Caco-2 (cell line): ENCODE measurements at places on chromosomes 7 and 10. TPM values are rescaled to one million over a fixed set of nuclear protein-coding genes. Genes with fewer than 3 reads are reported as not detected.
A peak's percentile ranks its signal among the peaks of the same experiment; 100 is the strongest.

- H3K36me3 ChIP-seq: no peaks in the 10 kb centered on the region
- no peak overlapping the region for H3K4me3 ChIP-seq
- no peaks in the 10 kb centered on the region for H3K4me1 ChIP-seq
- no peak for DNase-seq
Measured at GRCh38 chr7:115329006-115329405, 407.1 kb downstream of the MDFIC start.

GRCh38 chr10:43027331-43027955 lies 49.4 kb upstream of the RET start:
- DNase-seq: no peak
- H3K27me3 ChIP-seq: no peaks in the 10 kb centered on the region
- H3K27ac ChIP-seq: no peak overlapping the region
- H3K4me3 ChIP-seq: no peak overlapping the region
- H3K36me3 ChIP-seq: no peaks in the 10 kb centered on the region

DNA sequence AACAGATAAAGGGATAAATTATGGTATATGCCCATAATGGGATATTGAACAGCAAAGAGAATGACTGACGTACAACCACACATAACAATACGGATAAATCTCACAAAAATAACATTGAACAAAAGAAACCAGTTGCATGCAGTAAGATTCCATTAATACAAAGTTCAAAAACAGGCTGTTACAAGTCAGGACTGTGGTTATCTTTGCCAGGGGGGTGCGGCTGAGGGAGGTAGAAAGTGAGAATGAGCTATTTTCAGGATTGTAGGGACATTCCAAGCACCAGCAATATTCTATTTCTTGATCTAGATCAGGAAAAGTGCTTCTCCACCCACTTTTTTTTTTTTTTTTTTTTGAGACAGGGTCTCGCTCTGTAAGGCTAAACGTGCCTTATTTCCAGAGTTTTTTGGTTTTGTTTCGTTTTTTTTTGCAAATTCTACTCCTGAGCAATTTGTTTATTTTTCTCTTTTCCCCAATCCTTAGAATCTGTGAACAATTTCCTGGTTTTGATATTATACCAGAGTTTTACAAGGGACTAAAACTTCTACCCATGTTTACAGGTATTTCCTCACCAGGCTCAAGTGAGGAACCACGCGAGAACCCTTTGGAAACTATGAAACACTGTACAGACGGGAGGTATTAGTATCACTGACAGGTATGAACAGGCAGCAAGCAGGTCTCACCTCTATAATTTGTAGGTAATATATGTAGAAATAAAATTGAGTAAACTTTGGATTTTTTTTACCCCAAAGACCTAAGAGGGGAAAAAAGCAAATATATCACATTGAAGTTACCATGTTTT lies 9.9 kb downstream of the SMURF1 start:
- peaks cover 21% of the 10 kb centered on the region for H3K4me1 ChIP-seq
- no peak overlapping the region for H3K4me3 ChIP-seq
- H3K27me3 ChIP-seq: no peaks in the 10 kb centered on the region
- DNase-seq: no peak

- H3K4me1 ChIP-seq: no peaks in the 10 kb centered on the region
- H3K27ac ChIP-seq: no peak overlapping the region
- H3K4me3 ChIP-seq: no peak overlapping the region
Measured at GRCh38 chr7:154855366-154855765, 147.6 kb downstream of the PAXIP1 start.

- no peaks in the 10 kb centered on the region for H3K36me3 ChIP-seq
- H3K27me3 ChIP-seq: no peaks in the 10 kb centered on the region
- no peak overlapping the region for H3K4me3 ChIP-seq
- DNase-seq: no peak
Measured at GRCh38 chr7:102833343-102833742, 79.5 kb upstream of the LRRC17 start.

DNA sequence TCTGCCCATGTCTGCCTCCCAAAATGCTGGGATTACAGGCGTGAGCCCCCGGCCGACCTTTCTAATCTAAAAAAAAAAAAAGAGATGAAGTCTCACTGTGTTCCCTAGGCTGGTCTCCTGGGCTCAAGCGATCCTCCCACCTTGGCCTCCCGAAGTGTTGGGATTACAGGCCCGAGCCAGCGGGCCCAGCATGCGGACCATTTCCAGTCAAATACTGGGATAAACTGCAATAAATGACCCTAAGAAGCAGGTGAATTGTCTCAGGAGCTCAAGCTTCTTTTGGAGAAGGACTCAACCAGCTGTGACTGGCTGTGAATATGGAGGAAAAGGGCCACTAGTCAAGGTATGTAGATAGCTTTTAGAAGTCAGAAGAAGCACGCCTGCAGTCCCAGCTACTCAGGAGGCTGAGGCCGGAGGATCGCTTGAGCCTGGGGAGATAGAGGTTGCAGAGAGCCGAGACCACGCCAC lies 550 bp upstream of the CREM start:
- DNase-seq: no peak
- peak overlapping the region; percentile 97 for H3K27ac ChIP-seq
- H3K36me3 ChIP-seq: no peaks in the 10 kb centered on the region
- peak overlapping the region; percentile 77 for H3K4me3 ChIP-seq
- no peaks in the 10 kb centered on the region for H3K27me3 ChIP-seq

The HMX3 gene
- total RNA-seq: not detected in 2 replicates

The SFRP4 gene
- not detected in 2 replicates for total RNA-seq

GRCh38 chr7:131250331-131250730 lies 77.3 kb upstream of the MKLN1 start:
- no peak overlapping the region for H3K27ac ChIP-seq
- H3K36me3 ChIP-seq: no peaks in the 10 kb centered on the region
- DNase-seq: no peak
- no peak overlapping the region for H3K4me3 ChIP-seq
- no peaks in the 10 kb centered on the region for H3K4me1 ChIP-seq
- H3K27me3 ChIP-seq: peaks cover 1% of the 10 kb centered on the region; the same call in 1 of the 2 replicates

The JCAD gene
- total RNA-seq: 10.0 and 13.0 TPM in 2 replicates

DNA sequence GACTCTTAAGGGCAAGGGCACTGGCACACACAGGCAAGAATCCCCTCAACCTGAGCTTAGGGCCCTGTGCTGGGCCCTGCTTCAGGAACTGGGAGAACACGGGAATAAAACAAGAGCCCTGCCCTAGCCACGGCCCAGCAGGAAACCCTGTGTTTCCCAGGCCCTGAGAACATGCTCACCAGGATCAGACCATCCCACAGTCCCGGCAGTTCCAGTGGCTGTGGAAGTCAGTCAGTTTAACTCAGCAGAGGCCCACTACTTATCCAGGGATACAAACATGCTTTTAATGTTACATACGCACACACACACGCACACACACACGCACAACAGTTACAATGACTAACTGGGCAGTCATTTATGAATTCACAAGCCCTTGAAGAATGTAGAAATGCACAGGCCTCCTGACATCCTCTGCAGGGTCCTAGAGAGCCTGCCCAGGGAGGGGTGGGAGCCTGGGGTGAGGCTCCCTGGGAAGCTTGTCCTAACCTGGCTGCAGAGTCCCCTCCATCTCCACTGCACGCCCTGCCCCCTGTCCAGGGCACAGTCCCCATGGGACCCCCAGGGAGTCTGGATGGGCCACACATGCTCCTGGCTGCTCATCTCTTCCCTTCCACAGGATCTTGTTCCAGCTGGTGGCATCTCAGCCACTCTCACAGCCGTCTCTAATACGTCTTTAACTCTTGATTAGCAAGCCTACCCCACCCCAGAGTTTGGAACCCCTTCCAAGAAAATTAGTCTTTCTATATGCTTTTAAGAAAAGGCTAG lies 97.6 kb downstream of the TCERG1L start:
- no peak overlapping the region for H3K27ac ChIP-seq
- no peaks in the 10 kb centered on the region for H3K27me3 ChIP-seq
- no peaks in the 10 kb centered on the region for H3K4me1 ChIP-seq

DNA sequence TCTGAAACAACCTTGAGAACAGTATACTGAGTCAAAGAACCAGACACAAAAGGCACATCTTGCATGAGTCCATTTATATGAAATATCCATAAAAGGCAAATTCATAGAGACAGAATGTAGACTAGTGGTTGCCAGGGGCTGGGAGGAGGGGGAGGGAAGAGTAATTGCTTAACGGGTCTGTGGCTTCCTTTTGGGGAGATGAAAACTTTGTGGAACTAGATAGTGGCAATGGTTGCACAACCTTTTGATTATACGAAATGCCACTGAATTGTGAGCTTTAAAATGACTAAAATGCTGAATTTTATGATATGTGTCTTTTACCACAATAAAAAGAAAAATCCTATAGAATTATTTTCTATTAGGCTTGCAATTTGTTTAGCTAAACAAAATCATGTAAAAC lies 16.8 kb downstream of the ADRB1 start:
- no peak overlapping the region for H3K27ac ChIP-seq
- no peak for DNase-seq
- no peaks in the 10 kb centered on the region; the same call in 1 of the 2 replicates for H3K27me3 ChIP-seq
- no peaks in the 10 kb centered on the region for H3K4me1 ChIP-seq
- no peaks in the 10 kb centered on the region for H3K36me3 ChIP-seq

The ARHGAP21 gene
- total RNA-seq: 99.1 and 103 TPM in 2 replicates

The TDRD1 gene
- total RNA-seq: 0.14 TPM in 1 of 2 replicates, not detected in the other

DNA sequence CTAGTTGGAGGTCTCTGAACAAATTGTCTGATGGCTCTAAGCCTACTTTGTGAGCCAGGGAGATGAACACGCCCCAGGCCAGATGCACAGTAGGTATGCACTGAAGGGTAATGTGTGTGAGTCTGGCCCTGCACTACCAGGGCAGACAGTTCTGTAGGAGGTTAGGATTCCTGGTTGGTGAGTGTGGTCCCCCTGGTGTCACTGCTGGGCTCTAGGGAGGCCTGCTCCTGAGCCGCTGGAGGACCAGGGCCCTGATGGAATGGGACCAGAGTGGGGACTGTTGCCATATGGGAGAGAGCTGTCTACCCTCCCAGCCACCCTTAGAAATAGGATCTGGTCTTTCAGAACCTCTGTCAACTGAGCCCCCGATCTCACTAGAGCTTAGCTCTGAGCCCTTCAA lies 42.0 kb downstream of the CDH23 start:
- no peak for DNase-seq
- H3K27ac ChIP-seq: no peak overlapping the region
- no peaks in the 10 kb centered on the region for H3K4me1 ChIP-seq
- H3K4me3 ChIP-seq: no peak overlapping the region

The GPNMB gene
- total RNA-seq: 0.79 and 1.2 TPM in 2 replicates

DNA sequence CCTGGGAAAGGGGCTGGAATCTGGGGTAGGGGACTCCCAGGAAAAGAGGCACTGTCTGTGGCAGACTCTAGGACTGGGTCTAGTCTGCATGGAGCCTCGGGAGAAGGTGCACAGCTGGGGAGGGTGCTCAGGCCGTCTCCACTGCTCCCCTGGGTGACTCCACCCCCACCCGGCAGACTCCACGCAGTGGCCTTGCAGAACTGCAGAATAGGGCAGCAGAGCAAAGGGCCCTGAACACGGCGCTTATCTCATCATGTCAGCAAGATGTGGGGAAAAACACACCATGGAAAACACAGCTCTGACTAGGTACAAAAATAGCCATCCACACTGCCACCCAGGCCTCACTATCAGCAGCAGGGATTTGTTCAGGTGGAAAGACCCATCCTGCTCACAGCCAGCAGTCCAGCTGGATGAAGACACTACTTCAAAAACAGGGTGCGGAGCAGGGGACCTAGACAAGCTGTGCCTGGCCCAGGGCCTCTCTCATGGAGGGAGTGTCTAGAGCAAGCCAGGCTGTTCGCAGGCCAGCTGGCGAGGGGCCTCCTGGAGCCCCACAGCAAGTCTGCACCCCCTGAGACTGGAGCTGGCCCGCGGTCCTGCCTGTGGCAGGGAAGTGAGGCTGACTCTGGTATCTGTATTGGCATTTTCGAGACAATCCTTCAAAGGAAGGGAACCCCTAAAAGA lies 11.7 kb downstream of the MAT1A start:
- H3K27me3 ChIP-seq: no peaks in the 10 kb centered on the region
- DNase-seq: no peak
- H3K4me3 ChIP-seq: no peak overlapping the region
- no peaks in the 10 kb centered on the region for H3K36me3 ChIP-seq
- H3K27ac ChIP-seq: no peak overlapping the region

The CYP3A5 gene
- 2.7 and 3.7 TPM in 2 replicates for total RNA-seq

DNA sequence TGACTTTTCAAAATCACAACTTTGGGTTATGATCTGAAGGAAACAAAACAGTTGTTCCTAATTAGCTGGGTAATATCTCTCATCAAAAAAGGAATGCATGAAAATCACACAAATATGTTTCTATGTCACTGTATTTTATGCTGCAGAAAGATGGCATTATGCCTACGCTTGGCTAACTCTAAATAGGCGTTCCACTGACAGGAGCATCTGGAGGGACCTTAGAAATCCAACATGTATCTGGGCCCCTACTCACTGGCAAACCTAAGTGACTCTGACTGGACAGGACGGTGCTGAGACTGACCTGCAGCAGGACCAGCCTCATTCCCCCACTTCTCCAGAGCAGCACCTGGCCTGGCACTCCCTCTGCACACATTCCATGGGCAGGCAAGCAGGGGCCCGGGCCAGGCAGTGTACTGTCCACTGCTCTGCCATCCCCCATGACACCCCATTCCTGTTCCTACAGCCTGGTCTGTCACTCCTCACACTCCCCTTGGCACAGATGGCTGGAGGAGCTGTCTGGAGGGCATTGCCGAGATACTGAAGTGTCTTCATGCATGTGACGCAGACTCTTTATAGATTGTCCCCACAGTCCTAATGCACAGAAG lies 2.6 kb upstream of the MYL7 start:
- DNase-seq: no peak
- H3K4me3 ChIP-seq: no peak overlapping the region
- H3K4me1 ChIP-seq: peaks cover 7% of the 10 kb centered on the region
- no peak overlapping the region for H3K27ac ChIP-seq
- H3K27me3 ChIP-seq: no peaks in the 10 kb centered on the region
- no peaks in the 10 kb centered on the region for H3K36me3 ChIP-seq

DNA sequence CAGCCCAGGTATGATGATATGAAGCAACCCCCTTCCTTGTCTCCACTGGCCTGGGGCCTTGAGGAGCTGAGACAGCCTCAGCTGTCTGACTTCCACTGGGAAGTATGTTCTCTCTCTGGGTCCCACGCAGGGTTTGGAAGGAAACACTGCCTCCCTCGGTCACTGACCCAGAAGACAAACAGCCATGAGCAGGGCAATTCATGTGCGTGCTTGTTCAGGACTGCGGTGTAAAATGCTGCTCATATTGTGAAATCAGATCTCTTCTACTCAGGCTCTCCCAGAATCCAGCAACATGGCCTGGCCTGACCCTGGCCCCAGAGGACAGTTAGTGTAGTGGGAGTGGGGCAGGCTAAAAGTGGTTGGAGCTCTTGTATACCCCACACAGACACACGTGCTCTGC lies 2.8 kb downstream of the CLCN1 start:
- H3K4me3 ChIP-seq: no peak overlapping the region
- no peak overlapping the region for H3K27ac ChIP-seq
- H3K4me1 ChIP-seq: peaks cover 14% of the 10 kb centered on the region
- peak; percentile 24 for DNase-seq

- H3K36me3 ChIP-seq: no peaks in the 10 kb centered on the region
- no peak for DNase-seq
- no peak overlapping the region for H3K27ac ChIP-seq
Measured at GRCh38 chr7:143172354-143172753, 10.9 kb upstream of the TAS2R39 start.

The STX1A gene
- total RNA-seq: 26.4 and 28.6 TPM in 2 replicates

GRCh38 chr7:49848211-49848841 lies 74.9 kb downstream of the VWC2 start:
- no peak overlapping the region for H3K4me3 ChIP-seq
- H3K27ac ChIP-seq: no peak overlapping the region
- no peaks in the 10 kb centered on the region for H3K36me3 ChIP-seq

GRCh38 chr7:157496416-157497275 lies 159.8 kb downstream of the DNAJB6 start:
- no peak overlapping the region for H3K4me3 ChIP-seq
- H3K27me3 ChIP-seq: no peaks in the 10 kb centered on the region

The ITGA8 gene
- total RNA-seq: not detected in 2 replicates

GRCh38 chr10:103543617-103544525 lies 50.4 kb downstream of the NEURL1 start:
- peak overlapping the region; percentile 6 for H3K27ac ChIP-seq
- H3K4me3 ChIP-seq: no peak overlapping the region
- H3K4me1 ChIP-seq: peaks cover 12% of the 10 kb centered on the region
- peak; percentile 37 for DNase-seq
- H3K27me3 ChIP-seq: no peaks in the 10 kb centered on the region
